ENCODE measurements at places on chromosomes 2 and 18.

DNA sequence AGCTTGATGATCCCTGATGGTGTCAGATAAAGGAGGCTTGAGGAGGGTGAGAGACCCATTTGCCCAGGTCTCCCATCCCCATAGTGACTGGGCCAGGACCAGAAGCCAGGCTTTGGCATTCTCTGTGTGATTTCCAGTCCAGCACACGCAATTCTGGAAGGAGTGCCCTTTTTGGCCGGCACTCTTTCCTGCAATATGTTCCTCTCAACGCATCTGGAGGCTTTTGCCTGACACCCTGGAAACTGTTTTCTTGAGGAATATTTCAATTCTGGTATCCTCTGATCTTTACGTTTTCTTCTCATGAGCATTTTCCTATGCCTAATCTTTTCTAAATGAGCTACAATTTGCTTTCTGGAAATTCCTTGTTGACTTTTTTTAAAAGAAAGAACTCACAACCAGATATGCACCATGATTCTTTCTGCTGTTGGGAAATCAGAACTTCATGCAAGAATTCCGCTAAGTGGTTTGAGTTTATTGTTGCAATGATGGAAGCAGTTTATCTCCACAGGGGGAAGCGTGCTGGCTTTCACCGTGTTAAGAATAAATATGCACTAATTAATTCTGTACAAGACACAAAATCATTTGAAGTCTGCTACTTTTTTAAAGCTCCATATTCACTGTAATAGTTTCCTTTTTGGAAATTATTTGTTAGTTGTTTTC lies 143.7 kb downstream of the NAPG start:
- DNase-seq = no peak

DNA sequence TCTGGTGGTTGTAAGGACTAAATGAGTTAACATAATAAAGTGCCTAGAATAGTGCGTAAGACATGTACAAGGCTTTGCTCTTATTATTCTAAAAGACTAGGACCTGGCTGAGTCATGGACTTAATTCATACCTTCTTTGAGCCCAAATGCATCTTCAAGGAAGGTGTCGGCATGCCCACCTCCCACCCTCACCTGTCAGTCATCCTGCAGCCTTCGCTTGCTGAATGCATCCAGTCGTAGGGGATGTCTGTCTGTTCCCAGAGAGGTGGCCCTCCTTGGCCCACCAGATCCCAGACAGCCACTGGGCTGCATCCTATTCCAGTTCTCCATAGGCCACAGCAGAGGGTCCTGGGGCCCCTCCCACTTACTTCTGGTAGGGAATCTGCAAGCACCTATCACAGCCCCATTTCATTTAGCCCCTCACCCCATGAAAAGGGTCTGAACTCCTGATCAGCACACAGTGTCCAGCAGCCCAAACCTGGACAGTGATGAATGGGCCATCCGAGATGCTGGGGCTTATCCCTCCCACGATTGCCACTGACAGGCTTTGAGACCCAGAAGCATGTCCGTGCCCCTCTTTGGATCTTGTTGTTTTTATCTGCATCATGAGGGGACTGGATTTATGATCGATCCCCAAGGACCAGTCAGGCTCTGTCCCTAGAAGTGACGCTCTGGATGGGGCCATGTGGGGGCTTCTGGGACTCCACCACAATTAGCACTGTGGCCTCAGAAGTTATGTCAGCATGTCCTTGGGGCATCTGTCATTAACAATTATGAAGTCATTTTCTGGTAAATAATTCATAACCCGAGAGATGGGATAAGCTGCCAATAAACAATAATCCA lies 101.1 kb downstream of the KLHL29 start:
- no peak for DNase-seq

DNA sequence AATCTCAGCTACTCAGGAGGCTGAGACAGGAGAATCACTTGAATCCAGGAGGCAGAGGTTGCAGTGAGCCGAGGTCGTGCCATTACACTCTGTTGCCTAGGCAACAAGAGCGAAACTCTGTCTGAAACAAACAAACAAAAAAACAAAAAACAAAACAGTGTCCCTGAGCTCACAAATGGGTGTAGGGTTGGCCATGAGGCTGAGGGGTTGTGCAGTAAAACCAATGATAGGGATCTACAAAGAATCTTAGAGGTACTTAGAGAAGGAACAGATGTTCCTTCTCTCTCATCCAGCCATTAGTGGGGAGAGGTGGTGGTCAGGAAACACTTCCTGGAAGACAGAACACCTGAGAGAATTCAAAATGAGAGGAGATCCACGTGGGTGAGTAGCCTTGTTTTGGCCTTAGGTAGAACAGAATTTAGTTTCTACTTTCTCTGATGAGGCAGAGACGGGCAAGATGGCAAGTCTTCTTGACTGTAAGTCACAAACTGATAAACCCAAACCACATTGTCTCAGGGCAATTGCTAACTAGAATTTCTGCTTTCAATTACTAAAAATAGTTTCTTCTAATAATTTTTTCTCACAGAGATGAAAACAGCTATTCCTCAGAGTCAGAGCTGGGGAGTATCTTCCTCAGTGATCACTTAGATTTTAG lies 61.5 kb upstream of the PPM1B start:
- no peak for DNase-seq

GRCh38 chr2:218261423-218262236 lies 815 bp downstream of the GPBAR1 start:
- DNase-seq = no peak

- no peak for DNase-seq
These were observed 308.5 kb downstream of the NRXN1 start for GRCh38 chr2:50723286-50723938.

GRCh38 chr2:241219030-241219382 lies 30.5 kb downstream of the ANO7 start:
- DNase-seq = no peak

- DNase-seq = no peak
These were observed 1529.5 kb downstream of the LRP1B start for GRCh38 chr2:140601342-140601741.

GRCh38 chr2:45722477-45722876 lies 71.0 kb downstream of the PRKCE start:
- no peak for DNase-seq

- peak; percentile 78 for DNase-seq
These were observed 111.9 kb upstream of the MAPRE2 start for GRCh38 chr18:34929336-34929780.

DNA sequence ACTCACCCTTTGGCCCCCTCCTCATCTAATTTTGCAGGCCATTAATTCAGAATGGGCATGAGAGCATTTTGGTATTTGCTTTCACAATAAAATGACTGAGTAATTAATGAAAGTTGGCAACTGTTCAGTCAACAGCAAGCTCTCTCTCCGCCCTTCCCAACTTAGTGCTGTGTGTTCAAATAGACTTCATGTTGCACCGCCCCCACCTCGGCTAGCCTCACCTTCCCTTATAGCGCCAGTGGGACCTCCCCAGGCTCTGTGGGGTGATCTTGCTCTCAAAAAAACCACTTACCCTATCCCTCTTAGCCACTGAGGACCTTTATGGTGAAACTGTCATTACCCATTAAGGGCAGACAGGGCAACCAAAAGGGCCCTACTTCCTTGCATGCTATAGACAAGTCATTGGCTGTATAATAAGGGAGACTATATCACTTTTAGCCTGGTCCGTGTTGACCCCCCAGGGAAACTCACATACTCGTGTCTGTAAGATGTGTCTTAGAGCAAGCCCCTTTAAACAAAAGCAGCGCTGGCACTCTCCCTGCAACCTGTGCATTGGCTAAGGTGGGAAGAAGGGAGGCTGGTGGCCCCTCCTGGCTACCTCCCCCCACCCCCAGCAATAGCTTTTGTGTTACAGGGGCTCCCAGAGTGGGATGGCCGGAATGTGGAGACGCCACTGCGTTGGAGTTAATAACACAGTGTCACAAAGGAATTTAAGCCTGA lies 15.2 kb downstream of the EN1 start:
- no peak for DNase-seq

GRCh38 chr2:48457227-48457626 lies 72.7 kb upstream of the STON1 start:
- DNase-seq = no peak

DNA sequence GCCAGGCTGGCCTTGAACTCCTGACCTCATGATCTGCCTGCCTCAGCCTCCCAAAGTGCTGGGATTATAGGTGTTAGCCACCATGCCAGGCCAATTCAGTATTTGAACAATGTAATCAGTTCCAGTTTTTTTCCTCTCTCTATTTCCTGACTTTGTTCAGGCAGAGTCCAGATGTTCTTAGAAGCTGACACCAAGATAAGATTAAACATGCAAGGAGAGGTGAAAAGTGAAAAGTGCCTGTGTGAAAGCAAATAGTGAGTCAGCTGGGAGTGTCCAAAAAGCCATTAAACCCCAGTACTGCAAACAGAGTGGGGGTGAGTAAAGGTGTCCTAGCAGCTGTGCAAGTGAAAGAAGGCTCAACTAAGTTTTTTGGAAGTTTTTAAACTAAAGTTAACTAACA lies 231.5 kb downstream of the PTH2R start:
- DNase-seq = no peak

DNA sequence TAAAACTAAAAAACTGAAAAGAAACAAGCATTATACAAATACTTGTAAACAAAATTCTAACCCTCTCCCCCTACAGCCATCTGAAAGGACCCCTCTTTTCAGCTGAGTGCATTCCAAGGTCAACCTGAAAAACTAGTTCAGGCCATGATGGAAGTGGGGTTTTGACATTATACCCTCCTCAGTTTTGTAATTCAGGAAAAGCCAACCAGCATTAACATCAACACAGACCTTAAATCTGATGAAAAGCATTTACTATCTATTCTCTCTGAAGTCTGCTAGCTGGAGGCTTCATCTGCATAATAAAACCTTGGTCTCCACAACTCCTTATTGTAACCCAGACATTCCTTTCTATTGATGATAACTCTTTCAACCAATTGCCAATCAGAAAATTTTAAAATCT lies 302.2 kb downstream of the CNTNAP5 start:
- no peak for DNase-seq

DNA sequence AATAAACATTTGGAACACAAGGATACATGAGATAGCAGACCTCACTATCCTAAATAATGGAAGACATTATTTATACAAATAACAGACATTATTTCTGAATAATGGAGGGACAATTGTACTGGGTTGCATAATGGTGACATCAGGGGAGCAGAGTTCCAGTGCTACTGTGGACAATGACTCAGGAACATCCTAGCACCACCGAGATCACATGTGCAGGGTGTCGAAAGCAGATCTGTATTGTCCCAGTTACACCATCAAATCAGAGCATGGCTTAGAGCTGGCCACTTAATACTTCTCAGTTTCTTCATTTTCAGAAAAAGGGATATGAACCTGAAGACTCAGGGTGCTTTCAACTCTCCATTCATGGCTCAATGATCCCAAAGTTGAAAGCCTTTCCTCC lies 249.1 kb upstream of the RBMS1 start:
- DNase-seq = no peak

DNA sequence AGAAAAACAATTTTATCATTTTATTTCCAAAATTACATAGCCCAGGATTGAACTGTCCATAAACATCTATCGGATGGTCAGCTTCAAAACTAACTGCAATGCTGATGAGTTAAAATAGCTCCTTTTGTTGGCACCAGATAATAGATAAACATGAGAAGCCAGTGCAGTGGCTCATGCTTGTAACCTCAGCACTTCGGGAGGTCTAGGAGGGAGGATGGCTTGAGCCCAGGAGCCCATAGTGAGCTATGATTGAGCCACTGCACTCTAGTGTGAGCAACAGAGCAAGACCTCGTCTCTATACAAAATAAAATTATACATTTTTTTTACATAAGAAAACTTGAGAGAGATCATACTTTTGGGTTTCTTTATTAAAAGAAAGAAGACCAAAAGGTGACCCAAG lies 34.6 kb upstream of the IMPA2 start:
- DNase-seq = peak; percentile 48

DNA sequence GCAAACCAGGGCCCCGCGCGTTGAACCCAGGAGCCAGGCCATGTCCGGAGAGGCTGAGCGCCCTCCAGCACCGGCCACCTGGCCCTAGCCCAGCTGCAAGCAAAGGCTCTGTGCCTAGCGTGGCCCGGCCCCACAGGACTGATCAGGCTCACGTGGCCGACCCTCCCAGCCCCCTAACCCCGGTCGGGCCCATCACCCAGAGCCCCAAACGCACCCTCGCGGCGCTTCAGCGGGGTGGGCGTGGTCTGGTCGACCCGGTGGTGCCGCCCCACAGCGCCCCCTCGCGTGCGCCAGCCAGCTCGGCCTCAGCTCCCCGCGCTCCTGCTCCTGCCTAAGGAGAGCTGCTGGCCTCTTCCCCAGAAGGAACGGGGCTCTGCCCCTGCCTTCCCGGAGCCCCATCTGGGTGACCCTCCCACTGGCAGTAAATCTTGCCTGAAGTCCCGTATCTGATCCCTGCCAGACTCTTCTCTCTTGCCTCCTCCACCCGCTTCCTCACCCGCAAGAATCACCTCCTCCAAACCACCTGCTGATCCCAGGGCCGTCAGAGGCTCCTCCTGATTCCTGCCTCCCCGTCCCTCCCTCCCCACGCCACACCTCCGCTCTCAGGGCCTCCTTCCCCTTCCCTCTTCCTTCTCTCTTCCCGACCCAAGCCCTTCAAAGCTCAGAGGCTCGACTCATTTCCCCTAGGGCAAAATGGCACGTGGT lies 12.3 kb upstream of the TEX51 start:
- DNase-seq = peak; percentile 25

DNA sequence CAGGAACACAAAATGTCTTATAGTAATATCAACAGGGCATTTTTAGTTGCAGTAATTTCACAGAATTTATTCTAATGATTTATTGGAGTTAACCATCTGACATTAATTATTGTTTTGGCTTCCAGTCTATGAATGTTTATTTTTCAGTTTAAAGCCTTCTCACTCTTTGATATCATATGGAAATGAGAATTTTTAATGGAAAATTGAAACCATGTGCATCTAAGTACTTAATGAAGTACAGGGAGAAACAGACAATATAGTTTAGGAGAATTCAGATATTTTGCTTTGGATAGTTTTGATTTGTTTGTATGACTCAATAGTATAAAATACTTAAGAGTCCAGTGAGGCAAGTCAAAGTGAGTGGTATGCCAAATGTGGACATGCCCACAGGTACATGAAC lies 126.1 kb downstream of the OLA1 start:
- DNase-seq = peak; percentile 50

DNA sequence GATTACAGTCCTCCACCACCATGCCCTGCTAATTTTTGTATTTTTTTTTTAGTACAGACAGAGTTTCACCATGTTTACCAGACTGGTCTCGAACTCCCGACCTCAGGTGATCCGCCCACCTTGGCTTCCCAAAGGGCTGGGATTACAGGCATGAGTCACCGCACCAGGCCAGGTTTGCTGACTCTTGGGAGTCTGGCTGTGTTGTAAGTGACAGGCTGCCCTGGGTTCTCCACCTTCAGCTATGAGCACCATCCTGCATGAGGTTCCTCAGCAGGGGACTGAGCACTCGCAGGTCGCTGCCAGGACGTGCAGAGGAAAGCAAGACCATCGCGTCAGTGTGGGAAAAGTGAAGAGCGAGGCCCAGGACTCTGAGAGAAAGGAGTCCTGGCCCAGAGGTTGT lies 112.6 kb upstream of the NDUFV2 start:
- no peak for DNase-seq

GRCh38 chr2:32745191-32745590 lies 117.3 kb downstream of the TTC27 start:
- DNase-seq = peak; percentile 64

GRCh38 chr2:239157269-239157668 lies 243.6 kb downstream of the HDAC4 start:
- DNase-seq = no peak

GRCh38 chr2:10688921-10689807 lies 611 bp downstream of the NOL10 start:
- DNase-seq = no peak

- DNase-seq = no peak
These were observed 378.6 kb upstream of the SLC14A2 start for GRCh38 chr18:45236676-45237075.

Measured in fibroblast of skin of right quadriceps (primary cell).